ENCODE measurements at places on chromosomes 1 and 21. TPM values are rescaled to one million over a fixed set of nuclear protein-coding genes. Genes with fewer than 3 reads are reported as not detected.

DNA sequence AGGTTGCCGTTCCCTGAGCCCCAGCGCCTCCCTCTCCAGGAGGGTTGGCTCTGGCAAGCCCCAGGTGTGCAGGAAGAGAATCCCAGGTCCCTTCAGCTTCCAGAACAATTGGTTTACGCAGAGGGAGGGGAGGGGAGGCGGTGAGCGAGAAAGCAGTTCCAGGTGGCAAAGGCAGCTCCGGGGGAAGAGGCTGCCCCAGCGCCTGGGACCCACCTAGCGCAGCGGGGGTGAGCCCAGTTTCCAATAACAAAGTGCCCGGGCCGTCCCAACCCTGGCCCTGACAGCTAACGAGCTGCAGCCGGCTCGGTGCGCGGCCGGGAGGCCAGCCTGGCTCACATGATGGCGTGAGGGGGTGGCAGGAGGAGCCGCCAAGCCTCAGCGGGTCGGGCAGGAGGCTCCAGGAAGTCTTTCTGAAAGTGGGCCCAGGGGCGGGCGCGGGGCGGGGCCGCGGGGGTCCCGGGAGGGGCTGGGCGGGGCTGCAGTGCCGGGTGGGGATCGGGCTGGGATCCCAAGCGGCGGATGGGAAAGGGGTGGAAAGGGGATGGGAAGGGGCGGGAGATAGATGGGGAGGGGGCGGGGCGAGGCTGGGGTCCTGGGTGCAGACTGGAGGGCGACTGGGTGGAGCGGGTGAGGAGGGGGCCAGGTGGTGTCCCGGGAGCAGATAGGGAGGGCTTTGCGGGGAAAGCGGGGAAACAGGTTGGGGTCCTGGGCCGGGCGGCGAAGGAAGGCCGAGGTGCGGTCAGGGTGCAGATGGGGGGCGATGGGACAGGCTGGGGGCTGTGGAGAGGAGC, 22.8 kb downstream of the DHRS3 start:
- no peak for DNase-seq
- no peak overlapping the region for H3K4me3 ChIP-seq
- H3K36me3 ChIP-seq = no peaks in the 10 kb centered on the region
- H3K27me3 ChIP-seq = no peaks in the 10 kb centered on the region
- H3K4me1 ChIP-seq = no peaks in the 10 kb centered on the region

GRCh38 chr1:154866257-154867063, 3.6 kb downstream of the KCNN3 start:
- H3K4me1 ChIP-seq = peaks cover 81% of the 10 kb centered on the region
- no peaks in the 10 kb centered on the region for H3K27me3 ChIP-seq
- peak overlapping the region; percentile 49 for H3K4me3 ChIP-seq

DNA sequence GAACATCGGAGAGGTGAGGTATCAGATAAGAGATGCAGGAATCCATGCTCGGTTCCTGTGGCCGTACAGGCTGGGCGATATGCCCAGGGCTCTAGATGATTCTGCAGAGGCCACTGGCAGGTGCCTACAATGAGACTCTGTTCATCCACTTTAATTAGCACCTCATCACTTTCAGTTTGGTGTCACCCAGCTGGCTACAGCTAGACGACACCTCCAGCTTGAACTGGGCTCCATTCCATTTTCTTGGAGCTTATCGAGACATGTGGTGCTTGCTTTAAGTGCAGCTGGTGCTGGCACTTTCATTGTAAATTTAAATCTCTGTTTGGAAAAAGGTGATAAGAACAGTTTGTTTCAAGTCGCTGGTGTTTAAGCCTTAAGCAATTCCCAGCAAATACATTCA, 322.5 kb upstream of the ADGRL2 start:
- H3K4me3 ChIP-seq = no peak overlapping the region
- no peak for DNase-seq
- no peaks in the 10 kb centered on the region for H3K4me1 ChIP-seq

The WNT9A gene
- not detected for polyA plus RNA-seq

DNA sequence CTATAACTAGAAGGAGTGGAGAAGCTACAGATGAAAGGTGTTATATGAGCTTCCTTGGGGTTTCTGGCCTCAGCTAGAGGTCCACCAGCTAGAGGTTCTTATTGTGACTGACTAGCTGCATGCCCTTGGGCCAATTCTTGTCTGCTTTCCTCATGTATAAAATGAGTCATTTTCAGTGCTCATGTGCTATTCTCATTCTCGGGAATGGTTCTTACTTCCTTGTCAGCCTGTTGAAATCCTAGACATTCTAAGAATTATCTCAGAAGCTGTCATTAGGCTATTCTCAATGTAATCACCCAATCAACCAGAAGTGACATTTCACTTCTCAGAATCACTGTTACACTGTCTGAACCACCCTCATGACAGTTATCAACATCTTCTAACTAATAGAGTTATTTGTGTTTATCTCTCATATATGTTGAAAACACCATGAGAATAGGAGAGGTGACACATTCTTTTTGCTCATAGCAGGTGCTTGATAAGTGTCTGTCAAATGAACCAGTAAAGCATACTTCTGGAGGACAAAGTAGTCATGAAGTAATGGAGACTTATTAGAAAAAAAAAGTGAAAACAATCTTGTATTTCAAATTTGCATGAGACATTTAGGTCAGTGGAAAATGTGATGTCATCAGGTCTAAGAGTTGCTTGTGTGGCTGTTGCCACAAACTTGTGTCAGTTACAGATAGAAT, 122.8 kb upstream of the IVNS1ABP start:
- H3K27ac ChIP-seq = no peak overlapping the region
- H3K27me3 ChIP-seq = no peaks in the 10 kb centered on the region
- no peak overlapping the region for H3K4me3 ChIP-seq
- no peaks in the 10 kb centered on the region for H3K36me3 ChIP-seq
- peak; percentile 20 for DNase-seq

The PODN gene
- not detected for polyA plus RNA-seq

Data from GM12878 (cell line).